NCI-H446 (cell line): ENCODE measurements at places on chromosomes 4 and X.

- no peak for DNase-seq
These were observed 45.2 kb upstream of the DCLK2 start for GRCh38 chr4:150033081-150033480.

DNA sequence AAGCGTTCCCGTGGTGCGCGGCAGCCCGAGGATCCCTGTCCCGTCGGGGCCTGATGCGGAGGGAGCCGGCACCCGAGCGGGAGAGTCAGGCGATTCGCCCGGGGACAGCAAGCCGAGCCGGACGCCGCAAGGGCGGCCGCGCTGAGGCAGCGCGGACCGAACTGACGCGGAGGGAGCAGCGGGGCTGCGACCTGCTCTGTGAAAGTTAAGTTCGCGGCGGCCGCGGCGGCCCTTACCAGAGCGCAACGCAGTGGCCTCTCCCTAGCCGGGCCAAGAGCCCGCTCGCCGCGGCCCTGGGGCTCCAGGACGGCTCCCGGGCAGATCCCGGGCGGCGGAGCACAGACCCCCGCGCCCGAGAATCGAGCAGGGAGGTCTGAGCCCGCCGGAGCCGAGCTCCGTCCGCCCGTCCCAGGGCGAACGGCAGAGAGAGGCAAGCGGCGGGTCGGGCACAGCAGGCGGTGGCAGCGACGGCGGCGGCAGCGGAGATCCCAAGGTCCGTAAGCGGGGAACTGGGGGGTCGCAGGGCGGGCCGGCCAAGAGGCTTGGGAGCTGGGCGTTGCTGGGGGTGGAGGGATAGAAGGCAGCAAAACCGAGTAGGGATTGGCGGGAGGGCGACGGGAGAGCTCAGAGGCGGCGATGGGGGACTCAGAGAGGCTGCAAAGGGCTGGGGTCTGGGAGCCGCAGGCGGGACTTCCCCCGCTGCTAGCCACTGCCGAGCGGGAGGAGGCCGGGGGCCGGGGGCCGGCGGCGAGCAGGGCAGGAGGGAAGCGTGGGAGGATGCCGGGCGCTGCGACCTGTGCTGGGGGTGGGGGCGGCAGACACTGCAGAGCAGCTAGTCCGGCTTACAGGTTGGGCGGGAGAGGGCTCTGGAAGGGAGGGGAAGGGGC lies 1.0 kb downstream of the GPR50 start:
- DNase-seq: no peak

DNA sequence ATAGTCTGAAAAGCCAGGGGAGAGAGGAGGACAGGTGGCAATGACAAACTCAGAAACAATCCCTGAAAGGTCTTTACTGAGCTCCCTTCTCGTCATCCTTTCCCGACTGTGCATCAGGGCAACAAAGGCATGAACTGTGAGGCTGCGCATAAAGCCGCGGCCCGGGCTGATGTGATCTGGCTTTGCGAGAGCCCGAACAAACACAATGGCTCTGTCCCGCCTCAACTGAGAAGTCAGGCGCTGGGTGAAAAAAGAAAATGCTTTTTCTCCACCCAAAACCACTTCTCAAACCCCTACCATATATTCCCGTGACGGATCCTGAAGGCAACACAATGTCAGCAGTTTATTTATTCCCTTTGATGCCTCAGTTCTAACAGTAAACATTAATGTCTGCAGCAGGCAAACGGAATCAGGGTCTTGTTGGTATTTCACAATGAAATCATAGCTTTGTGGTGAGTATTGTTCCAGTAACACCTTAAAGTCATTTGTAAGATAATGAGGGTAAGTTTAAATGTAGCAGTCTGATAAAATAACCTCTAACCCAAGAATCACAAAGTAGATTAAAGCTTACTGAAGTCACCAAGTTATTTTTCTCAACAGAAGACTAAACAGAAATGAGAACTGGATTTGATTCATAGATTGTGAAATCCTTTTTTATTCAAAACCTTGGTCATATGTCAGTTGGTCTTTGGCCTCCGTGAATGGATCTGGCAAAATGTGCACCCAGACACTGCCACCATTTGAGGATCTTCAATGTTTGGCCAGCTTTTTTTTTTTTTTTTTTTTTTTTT lies 67.4 kb downstream of the APBB2 start:
- DNase-seq: no peak

- no peak for DNase-seq
These were observed 118.4 kb upstream of the WDR17 start for GRCh38 chr4:175947117-175947722.

GRCh38 chrX:129599499-129599898 lies 55.3 kb downstream of the APLN start:
- no peak for DNase-seq
